EL (cell line): ENCODE measurements at places on chromosomes 7 and 10.

- DNase-seq, result peak; percentile 32
These were observed 42.1 kb upstream of the NAMPT start for GRCh38 chr7:106326594-106327537.

DNA sequence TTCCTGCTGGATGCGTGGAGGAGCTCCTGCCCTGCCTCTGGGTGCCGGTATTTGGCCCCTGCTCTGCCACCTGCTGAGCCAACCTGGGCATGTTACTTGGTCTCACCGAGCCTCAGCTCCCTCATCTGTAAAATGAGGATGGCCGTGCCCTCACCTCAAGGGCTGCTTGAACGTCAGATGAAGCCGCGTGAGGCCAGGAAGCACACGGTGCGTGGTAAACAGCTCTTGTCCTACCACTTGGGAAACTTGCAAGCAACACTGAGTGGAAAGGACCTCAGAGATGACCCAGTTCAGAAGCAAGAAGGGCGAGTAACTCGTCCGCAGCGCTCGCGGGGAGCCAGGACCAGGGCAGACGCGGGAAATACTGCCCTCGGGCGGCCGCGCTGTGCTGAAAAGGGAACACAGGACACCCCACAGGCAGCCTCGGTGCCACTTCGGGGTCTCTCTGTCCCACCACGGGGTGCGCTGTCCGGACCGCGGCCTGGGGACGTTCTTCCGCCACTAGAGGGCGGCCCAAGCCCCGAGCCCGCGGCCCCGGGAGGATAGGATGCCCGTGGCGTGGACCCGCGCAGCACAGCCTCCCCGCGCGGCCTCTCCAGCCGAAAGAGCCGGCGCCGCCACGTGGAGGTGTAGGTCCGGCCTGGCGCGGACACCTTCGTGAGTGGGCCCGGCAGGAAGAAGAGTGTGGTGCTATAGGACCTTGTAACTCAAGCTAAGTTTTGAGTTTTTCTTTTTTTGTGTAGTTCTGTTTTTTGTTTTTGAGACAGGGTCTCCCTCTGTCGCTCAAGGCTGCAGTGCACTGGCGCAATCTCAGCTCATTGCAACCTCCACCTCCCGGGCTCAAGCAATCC lies 94.1 kb downstream of the PRKAG2 start:
- peak; percentile 58 for DNase-seq

DNA sequence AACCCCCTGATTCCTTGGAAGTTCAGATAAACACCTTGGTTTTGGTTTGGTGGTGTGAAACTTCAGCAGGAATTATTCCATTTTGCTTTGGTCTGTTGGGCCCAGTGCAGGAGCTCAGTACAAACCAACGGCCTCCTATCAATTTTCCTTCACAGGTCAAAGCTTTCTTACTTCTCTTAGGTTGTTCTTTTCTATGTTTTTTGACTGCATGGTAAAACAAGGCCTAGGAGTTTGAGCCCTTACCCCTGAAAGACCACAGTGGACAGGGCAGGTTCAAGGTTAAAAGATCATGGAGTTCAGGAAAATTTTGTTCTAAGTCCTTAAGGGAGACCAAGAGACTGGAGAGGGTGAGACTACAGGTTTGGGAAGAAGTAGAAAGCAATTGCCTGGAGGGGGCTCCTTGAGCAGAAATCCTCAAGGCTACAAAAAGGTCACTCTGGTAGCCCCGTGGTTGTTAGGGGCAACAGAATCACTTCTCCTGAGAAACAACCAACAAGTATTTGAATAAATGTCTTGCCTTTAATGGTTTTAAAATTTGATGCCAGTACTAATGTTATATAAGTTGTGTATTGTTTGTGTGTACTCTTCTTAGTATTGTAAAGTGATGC lies 40.9 kb upstream of the FHIP2A start:
- DNase-seq, result no peak

GRCh38 chr7:11060893-11061292 lies 87.2 kb downstream of the PHF14 start:
- no peak for DNase-seq

DNA sequence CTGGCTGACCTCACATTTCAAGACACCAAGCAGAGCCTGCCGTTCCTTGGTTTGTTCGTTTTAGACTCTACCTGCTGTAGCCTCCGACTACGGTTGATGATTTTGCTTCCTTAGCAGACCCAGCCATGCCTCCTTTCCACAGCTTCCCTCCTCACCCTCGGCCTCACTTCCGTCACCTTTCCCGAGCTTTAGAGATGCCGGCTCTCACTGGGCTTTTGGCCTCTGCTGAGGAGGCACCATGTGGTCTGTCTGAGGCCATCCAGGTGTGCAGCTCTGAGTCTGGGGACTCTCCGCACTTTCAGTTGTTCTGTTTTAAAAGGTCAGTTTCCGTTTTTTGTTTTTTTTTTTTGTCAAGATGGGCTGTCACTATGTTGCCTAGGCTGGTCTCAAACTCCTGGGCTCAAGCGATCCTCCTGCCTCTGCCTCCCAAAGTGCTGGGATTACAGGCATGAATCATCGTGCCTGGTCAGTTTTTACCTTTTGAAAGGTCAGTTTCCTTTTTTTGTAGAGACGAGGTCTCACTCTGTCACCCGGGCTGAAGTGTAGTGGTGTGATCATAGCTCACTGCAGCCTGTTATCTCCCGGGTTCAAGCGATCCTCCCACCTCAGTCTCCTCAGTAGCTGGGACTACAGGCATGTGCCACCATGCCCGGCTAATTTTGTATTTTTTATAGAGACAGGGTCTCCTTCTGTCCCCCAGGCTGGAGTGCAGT lies 11.7 kb downstream of the ORAI2 start:
- no peak for DNase-seq

GRCh38 chr10:129426606-129427005 lies 40.4 kb upstream of the MGMT start:
- DNase-seq, result no peak

DNA sequence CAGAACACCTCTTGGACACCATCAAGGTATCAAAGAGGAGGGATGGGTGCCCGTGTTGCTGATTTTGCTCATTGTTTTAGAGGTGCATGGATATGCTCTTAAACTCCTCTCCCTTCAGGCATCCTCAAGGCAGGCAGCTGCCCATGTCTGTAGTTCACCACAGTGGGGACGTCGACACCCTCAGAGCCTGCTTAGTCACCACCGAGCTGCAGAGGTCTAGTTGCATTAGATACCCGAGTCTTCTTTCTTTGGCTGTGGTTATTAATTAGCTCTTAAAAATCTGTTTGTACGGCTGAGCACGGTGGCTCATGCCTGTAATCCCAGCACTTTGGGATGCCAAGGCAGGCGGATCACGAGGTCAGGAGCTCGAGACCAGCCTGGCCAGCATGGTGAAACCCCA lies 24.7 kb upstream of the TSPAN13 start:
- no peak for DNase-seq

DNA sequence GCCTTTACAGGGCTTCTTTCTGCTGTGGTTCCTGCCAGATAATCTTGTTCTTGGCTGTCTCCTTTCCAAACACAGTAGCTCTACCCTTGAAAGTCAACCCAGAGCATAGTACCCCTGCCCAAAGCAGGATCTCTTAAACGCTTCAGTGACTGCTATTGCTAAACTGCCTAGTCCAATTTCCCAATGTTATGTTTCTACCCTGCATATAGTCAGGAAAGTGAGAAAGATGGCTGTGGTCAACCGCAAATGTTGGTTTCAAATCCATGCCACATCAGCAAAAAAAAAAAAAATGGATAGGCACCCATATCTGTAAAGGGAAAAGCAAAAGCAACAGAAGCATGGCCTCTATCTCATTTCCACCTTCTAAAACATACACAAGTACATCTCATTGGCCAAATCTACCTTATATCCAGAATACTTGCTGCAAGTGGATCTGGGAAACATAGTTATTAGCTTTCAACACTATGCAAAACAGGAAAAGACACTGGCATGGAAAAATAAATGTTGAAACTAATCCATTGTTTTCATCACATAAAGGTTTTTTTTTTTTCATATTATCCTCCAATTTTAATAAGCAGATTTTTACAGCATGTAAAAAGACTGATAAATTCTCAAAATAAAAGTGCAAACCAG lies 59.8 kb downstream of the DNAJC1 start:
- DNase-seq, result no peak

DNA sequence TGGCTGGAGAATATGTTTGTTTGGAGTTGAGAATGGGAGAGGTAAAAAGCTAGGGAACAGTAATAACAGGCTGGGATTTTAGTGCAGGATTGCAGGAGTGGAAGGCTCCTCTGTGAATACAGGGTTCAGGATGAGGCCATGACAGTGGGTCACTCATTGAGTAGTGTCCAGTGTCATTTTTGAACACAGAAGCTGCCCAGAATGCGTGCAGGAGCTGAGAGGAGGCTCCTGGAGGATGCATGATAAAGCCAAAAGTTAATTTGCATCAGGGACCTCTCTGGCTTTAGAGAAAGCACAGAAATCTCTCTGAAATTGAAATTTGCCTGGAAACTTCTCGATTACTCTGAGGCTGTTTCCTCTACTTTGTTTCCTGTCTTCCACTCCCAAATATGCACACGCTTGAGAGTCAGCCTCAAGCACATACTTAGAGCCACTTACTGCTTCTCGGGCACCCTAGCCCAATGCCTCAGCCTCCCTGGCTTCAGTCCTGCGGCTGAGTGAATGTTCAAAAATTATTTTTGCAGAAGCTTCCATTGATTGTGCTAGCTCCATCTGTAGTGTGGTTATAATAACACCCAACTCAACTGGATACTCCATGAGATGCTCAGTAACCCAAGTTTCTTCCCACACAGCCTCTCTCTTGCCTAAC lies 1.8 kb upstream of the GALNT17 start:
- DNase-seq, result no peak

- DNase-seq, result no peak
These were observed 62.2 kb upstream of the TRIM8 start for GRCh38 chr10:102581981-102582580.

- no peak for DNase-seq
These were observed 292.4 kb upstream of the SMIM30 start for GRCh38 chr7:113410796-113411195.

- no peak for DNase-seq
These were observed 85.3 kb downstream of the MET start for GRCh38 chr7:116757283-116757682.

GRCh38 chr10:11035301-11035991 lies 17.8 kb downstream of the CELF2 start:
- peak; percentile 65 for DNase-seq

GRCh38 chr10:86632009-86632800 lies 22.1 kb upstream of the OPN4 start:
- peak; percentile 36 for DNase-seq

- DNase-seq, result peak; percentile 30
These were observed 48.0 kb downstream of the MALSU1 start for GRCh38 chr7:23347033-23347681.

DNA sequence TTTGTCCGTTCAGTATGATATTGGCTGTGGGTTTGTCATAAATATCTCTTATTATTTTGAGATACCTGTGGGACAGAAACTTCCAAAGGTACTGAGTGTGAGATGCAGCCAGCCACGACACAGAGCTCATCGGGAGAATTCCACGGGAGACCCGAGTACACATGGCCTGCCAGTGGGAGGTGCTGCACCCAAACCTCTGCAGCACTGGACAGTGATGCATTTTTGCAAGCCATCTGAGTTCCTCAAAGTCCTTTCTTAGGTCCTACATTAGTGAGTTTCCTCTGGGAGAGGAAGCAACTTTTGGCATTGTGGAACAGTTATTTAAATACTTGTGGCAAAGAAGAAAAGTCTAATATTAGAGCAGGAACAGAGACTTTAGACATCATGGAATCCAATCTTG lies 77.5 kb downstream of the ARID5B start:
- no peak for DNase-seq

GRCh38 chr10:133100706-133101415 lies 13.1 kb downstream of the ADGRA1 start:
- DNase-seq, result no peak

- DNase-seq, result no peak
These were observed 95.1 kb downstream of the PPP1R3C start for GRCh38 chr10:91537614-91538383.

- no peak for DNase-seq
These were observed 133.7 kb upstream of the SH2B2 start for GRCh38 chr7:102152672-102153598.

GRCh38 chr10:75652146-75652740 lies 220.8 kb downstream of the LRMDA start:
- no peak for DNase-seq

- DNase-seq, result no peak
These were observed 71.6 kb downstream of the INPP5A start for GRCh38 chr10:132609211-132609610.

GRCh38 chr7:133139350-133139749 lies 57.5 kb upstream of the CHCHD3 start:
- peak; percentile 31 for DNase-seq

GRCh38 chr7:6393667-6394056 lies 54.1 kb downstream of the DAGLB start:
- no peak for DNase-seq

- DNase-seq, result peak; percentile 67
These were observed 627.9 kb downstream of the PARD3 start for GRCh38 chr10:34187201-34187600.

GRCh38 chr7:41730668-41731067 lies 27.8 kb upstream of the INHBA start:
- no peak for DNase-seq

GRCh38 chr7:130490888-130491804 lies 739 bp upstream of the MEST start:
- DNase-seq, result peak; percentile 38

DNA sequence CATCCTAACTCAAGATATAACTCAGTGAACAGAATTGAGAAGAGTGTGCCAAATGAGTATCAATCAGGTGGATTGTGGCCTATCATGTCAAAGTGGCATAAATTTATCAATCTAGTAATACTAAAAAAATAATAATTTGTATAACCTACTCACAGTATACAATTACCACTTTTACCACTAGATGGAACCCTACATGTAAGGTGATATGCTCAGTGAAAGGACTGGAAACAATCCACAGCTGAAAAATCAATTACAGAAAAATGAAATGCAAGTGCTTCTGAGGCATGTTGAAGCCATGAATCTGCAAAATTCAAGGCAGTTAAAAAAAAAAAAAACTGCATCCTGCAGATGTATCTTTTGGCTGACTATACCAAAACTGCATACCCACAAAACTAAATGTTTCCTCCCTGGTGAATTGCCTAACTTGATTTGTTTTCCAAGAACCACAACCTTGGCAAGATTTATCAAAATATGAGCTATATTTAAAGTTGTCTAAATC lies 13.9 kb downstream of the ARHGAP19 start:
- DNase-seq, result peak; percentile 65

GRCh38 chr10:31708474-31708873 lies 220.2 kb downstream of the ARHGAP12 start:
- no peak for DNase-seq
